NCI-H1105 (cell line): ENCODE measurements at places on chromosomes 7 and 10.

- DNase-seq, result no peak
These were observed 69.6 kb upstream of the GATA3 start for GRCh38 chr10:7984896-7985295.

DNA sequence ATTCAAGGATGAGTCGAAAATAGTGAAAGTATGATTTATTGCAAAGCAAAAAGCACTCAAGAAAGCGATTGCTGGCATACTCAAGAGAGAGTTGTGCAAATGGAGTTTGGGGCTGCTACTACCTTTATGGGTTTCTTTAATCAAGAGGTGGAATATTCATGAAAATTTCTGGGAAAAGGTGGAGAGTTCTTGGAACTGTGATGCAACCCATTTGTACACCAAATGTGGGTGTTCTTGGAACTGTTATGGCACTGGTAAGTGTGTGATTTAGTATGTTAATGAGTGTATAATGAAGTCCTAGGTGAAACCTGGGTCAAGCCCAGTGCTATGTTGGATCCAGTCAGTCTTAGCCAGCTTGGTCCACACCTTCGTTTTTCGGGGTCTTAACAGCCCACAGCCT, 3.4 kb upstream of the VOPP1 start:
- DNase-seq, result no peak

- DNase-seq, result no peak
These were observed 104.1 kb upstream of the PCBD1 start for GRCh38 chr10:70992436-70992835.

DNA sequence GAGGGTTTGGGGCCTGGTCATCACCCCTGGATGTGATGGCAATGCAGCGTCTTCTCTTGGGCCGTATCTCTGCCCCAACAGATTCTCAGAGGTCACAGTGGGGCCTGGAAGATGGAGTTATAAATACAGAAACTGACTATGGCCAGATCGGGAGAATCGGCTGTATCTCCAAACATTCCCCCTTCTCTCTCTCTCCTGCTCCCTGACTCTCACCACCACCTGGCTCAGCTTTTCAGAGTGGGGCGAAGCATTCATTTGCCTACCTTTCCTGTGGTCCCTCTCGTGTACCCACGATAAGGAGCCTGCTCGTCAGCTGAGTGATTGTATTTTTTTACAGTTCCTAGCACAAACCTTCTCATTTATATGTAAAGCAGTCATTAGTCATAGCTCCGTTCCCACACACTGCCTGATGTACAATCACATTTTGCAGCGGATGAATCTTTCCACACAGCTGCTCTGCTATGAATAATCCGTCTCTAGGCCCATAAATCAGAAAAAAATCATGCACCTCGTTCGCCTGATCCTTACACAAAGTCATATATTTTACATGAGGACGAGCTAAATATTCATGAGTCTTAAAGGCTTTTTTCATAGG, 23.2 kb upstream of the BTRC start:
- no peak for DNase-seq

GRCh38 chr7:36367561-36368077, 22.0 kb upstream of the ANLN start:
- DNase-seq, result no peak

DNA sequence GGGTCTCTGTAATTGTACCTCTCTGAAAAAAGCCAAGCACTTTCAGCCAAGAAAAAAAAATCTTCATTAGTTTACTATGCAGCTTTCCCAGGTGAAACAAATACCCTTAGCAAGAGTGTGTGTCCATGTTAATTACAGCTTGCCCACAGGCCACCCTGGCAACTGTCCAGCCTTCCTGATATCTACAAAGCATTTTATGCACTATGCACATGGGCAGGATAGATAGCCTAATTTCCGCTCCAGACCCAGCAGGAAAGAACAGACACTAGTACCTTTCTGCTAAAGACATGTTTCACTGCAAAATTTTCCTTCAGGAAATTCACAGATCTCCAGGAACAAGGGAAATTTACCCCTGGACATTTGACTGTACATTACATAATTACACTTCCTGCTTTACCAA, 24.4 kb downstream of the CACNA2D1 start:
- peak; percentile 27 for DNase-seq

DNA sequence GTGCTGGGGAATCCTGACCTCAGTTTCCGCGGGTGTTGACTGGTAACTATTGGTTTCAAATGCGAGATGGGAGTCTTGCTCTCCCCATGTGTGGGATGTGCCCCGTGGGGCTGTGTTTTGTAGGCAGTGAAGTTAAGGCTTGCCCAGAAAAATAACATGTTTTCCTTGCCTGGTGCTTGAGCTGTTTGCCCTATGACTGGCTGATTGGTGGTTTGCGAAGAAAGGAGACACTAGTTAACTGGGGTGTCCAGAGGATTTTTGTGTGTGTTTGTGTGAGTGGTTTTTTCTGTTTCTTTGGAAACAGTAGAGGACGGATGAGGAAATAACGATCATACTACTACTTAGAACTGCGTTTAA, 61.9 kb downstream of the CREB5 start:
- no peak for DNase-seq

- no peak for DNase-seq
These were observed 2.9 kb upstream of the CAV2 start for GRCh38 chr7:116496653-116497052.

DNA sequence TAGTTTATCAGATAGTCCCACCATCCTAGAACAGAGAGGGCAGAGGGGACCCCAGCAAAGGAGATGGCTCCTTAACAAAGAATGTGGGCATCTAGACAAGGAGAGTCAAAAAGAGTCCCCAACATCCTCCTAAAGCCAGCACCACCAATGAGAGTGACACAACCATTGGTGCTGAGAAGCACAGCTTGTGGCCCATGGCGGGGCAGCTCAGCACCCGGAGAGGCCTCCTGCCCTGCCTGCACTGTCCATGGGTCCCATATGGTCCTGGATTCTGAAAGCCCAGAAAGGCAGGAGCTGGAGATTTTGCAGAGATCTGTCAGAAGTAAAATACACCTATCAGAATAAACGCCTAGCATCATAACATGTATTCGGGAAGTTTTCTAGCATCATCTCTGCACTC, 311.8 kb upstream of the ZNF32 start:
- no peak for DNase-seq

GRCh38 chr10:133021963-133022775, 65.6 kb upstream of the ADGRA1 start:
- DNase-seq, result no peak

- no peak for DNase-seq
These were observed 2.8 kb downstream of the PILRA start for GRCh38 chr7:100376066-100376465.

DNA sequence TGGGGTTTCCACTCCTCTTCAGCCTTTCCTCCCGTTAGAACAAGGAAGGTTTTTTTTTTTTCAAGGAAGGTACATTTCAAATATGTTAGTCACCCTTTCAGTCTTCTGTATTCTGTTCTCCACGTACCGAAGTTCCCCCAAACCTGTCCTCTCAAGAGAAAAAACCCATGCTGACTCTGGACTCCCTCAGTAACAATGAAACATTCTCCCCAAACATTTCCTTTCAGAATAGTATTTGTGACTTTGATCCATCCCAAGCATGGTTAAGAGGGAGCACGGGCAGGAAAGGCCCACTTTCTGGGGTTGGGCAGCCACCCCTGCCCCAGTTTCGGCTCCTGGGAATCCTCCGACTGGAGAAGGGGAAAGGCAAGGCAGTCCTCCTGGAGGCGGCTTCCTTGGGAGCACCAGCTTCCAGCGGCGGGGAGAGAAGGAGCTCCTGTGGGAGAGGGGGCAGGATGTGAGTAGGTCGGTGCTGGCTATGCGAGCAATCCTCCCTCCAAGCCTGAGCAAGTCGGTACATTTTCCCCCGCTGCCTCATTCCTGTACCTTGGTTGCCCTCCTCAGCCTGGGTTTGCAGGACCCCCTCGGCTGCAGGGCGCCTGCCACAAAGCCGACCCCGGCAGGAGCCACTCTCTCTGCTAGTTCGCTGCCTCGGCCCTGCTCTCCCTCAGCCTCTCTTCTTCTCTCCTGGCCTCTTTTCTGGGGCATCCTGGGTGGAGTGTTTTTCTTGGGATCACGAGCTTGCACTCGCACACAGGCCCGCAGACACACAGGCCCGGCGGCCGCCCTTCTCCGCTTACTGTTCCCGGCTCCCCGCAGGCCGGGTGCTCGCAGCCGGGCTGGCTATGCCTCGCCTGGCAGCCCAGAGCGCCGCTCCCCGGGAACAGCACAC, 2.1 kb upstream of the HOXA1 start:
- no peak for DNase-seq

GRCh38 chr10:110967645-110968044, 48.2 kb downstream of the SHOC2 start:
- DNase-seq, result no peak

- no peak for DNase-seq
These were observed 113.2 kb upstream of the ADO start for GRCh38 chr10:62691336-62691735.

- no peak for DNase-seq
These were observed 30.4 kb upstream of the RET start for GRCh38 chr10:43046288-43046991.

DNA sequence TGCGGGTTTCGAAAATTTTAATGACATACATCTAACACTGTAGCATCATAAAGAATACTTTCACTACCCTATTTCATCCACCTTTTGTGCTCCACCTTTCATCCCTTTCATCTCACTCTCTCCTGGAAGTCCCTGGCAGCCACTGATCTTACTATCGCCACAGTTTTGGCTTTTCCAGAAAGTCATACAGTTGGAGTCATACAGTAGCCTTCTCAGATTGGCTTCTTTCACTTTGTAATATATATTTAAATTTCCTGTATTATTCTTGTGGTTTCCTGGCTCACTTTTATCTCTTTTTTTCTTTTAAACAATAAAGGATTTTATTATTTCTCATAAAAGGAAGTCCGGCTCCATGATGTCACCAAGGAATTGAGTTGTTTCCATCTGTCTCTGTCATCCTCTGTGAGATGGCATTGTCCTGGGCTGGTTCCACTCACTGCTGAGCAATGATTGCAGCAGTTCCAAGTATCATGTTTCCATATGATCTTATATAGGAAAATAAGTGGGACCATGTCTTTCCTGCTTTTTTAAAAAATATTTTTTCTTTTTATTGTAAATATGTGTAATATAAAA, 626.3 kb downstream of the POM121L12 start:
- no peak for DNase-seq

- DNase-seq, result no peak
These were observed 1.5 kb upstream of the MTPN start for GRCh38 chr7:135978624-135979023.

- DNase-seq, result no peak
These were observed 445.1 kb upstream of the ZMIZ1 start for GRCh38 chr10:78623578-78624215.

DNA sequence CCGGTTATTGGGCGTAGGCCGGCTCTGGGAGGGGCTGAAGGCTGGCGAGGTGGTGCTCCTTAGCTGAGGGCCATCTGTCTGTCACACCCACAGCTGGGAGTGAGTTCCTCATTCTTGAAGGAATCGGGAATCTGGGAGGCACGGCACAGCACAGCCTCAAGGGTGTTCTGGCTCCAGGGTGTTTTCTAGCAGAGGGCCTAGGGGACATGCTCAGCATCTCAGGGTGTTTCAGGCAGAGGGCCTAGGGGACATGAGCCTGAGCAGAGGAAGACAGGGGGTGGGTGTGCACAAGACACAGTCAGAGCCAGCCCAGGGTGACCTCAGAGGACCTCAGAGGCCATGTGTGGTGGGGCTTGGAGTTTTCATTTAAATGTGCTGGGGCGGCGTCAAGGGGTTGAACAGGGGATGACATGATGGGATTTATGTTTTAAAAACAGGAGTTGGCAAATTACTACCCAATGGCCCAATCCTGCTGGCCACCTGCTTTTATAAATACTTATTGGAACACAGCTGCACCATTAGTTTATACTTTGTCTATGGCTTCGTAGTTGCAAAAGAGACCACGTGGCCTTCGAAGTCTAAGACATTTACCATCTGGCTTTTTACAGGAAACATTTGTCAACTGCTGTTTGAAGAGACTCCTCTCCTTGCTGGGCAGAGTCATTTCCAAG, 121.6 kb downstream of the PRKAG2 start:
- no peak for DNase-seq

DNA sequence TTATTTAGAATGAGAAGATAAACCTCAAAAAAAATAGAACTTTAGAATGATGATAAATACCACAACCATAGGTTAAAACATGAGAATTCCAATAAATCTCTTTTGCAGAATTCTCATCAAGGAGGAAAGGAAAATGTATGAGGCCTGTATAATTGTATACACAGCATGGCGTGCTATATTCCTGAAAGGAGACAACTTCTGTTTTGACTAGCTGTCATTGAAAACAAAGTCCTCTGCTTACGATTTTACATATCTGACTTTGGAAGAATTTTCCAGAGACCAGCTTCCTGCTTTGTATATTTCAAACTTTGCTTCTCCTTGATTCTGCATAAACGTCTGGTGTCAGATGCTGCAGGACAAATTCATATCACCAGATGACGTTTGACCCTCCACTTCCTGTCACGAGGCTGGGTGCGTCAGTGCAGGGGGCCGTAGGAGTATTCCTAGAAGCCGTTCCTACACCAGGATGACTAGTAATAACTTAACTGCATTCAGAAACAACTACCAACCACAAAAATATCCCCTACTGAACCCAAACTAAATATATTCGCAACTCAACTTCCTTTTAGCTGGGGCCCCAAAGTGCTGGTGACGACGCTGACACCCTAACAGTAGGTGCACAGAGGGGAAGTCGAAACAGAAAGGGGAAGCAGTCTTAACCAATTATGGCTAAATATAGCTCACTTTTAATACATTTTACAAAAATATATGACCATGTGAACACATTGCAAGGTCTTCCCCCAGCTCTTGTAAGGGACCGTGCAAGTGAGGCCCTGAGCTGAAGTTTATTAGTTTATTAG, 178.6 kb upstream of the INHBA start:
- DNase-seq, result no peak

GRCh38 chr10:64546073-64546472, 1024.9 kb downstream of the REEP3 start:
- DNase-seq, result no peak

DNA sequence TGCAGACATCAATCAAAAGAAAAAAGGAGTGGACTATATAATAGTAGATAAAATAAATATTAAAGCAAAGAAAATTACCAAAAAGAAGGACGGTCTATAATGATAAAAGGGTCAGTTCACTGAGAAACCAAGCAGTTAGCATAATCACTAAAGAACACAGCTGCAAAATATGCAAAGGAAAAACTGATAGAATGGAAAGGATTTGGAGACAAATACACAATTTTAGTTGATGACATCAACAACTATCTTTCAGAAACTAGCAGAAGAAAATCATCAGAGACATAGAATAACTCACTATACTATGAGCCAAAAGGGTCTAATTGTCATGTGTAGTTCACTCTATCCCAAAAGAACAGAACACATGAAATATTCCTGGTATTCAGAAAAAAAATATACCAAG, 316.4 kb upstream of the IGFBP3 start:
- no peak for DNase-seq

GRCh38 chr7:55065511-55066229, 46.9 kb downstream of the EGFR start:
- no peak for DNase-seq

GRCh38 chr10:103861505-103861904, 6.1 kb upstream of the SH3PXD2A start:
- DNase-seq, result no peak

DNA sequence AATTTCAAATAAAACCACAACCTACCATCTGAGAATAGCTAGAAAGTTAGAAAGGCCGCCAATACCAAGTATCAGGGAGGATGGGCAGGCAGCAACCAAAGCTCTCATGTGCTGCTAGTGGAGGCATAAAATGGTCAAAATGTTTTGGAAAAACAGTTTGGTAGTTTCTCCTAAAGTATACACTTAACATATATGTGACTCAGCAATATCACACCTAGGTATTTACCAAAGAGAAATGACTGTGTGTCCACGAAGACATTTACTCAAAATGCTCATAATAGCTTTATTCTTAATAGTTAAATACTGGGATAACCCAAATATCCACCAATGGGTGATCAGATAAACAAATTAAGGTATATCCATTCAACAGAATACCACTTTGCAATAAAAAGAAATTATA, 14.3 kb downstream of the RHEB start:
- no peak for DNase-seq
